A549 treated with CORT108297 at 1 μM for 4 hours (cell line): ENCODE measurements at places on chromosomes 2 and 18. TPM values are rescaled to one million over a fixed set of nuclear protein-coding genes. Genes with fewer than 3 reads are reported as not detected.

Gene VIT
- 0.04 TPM in 1 of 5 replicates, not detected in the others for total RNA-seq

Gene NPPC
- 0.20 to 0.29 TPM (median 0.23 TPM) in 4 of 5 replicates, not detected in the other for total RNA-seq

Gene SLC5A7
- not detected in 5 replicates for total RNA-seq

Gene LDLRAD4
- 1.1 to 2.8 TPM (median 1.8 TPM) in 5 replicates for total RNA-seq

Gene RBM43
- 2.5 to 3.7 TPM (median 3.4 TPM) in 5 replicates for total RNA-seq

Gene MALL
- 134 to 158 TPM (median 138 TPM) in 5 replicates for total RNA-seq

Gene ANKAR
- 0.68 to 2.3 TPM (median 1.7 TPM) in 5 replicates for total RNA-seq

Gene SGPP2
- total RNA-seq = 0.21 to 0.33 TPM (median 0.27 TPM) in 5 replicates

Gene CD8B2
- not detected in 5 replicates for total RNA-seq

Gene RAB6C
- not detected in 5 replicates for total RNA-seq

Gene NXPH2
- not detected in 5 replicates for total RNA-seq

Gene DSC3
- total RNA-seq = 1.2 to 2.2 TPM (median 1.7 TPM) in 5 replicates

Gene ELOA2
- not detected in 5 replicates for total RNA-seq

Gene CHRND
- not detected in 5 replicates for total RNA-seq

Gene CABYR
- 10.4 to 15.8 TPM (median 11.1 TPM) in 5 replicates for total RNA-seq

Gene HOXD9
- 0.82 to 1.7 TPM (median 1.5 TPM) in 5 replicates for total RNA-seq

Gene FBXO41
- total RNA-seq = 4.1 to 6.4 TPM (median 5.5 TPM) in 5 replicates

Gene LBX2
- 2.5 to 4.4 TPM (median 4.2 TPM) in 5 replicates for total RNA-seq

Gene SMYD1
- not detected in 5 replicates for total RNA-seq

Gene ALPG
- total RNA-seq = 0.12 to 0.22 TPM (median 0.16 TPM) in 5 replicates

Gene DNAJB2
- total RNA-seq = 37.4 to 57.4 TPM (median 53.6 TPM) in 5 replicates

Gene SLC9A4
- not detected in 5 replicates for total RNA-seq

Gene GRB14
- total RNA-seq = 5.0 to 6.5 TPM (median 5.7 TPM) in 5 replicates

Gene PREB
- total RNA-seq = 52.9 to 69.5 TPM (median 65.0 TPM) in 5 replicates

Gene UGT1A5
- not detected in 5 replicates for total RNA-seq

Gene LYPD1
- 14.0 to 21.5 TPM (median 15.8 TPM) in 5 replicates for total RNA-seq

Gene RNF125
- total RNA-seq = 0.20 to 0.32 TPM (median 0.28 TPM) in 5 replicates

Gene SAG
- not detected in 5 replicates for total RNA-seq

Gene HNMT
- 0.47 to 1.6 TPM (median 0.71 TPM) in 5 replicates for total RNA-seq

Gene CASP10
- total RNA-seq = 2.1 to 2.6 TPM (median 2.5 TPM) in 5 replicates

Gene SFXN5
- 11.5 to 17.1 TPM (median 14.7 TPM) in 5 replicates for total RNA-seq

Gene RGPD4
- total RNA-seq = 0.03 to 0.10 TPM (median 0.07 TPM) in 5 replicates

Gene SPDYA
- 0.10 to 0.32 TPM (median 0.17 TPM) in 5 replicates for total RNA-seq

Gene TRIM43
- 0.07 TPM in 1 of 5 replicates, not detected in the others for total RNA-seq

Gene DOCK10
- 30.5 to 45.9 TPM (median 38.3 TPM) in 5 replicates for total RNA-seq

Gene CRYBA2
- not detected in 5 replicates for total RNA-seq

Gene MPV17
- total RNA-seq = 78.0 to 104 TPM (median 89.6 TPM) in 5 replicates

Gene CHST9
- 0.02 TPM in 1 of 5 replicates, not detected in the others for total RNA-seq
